ENCODE measurements at places on chromosomes 6 and 20.

DNA sequence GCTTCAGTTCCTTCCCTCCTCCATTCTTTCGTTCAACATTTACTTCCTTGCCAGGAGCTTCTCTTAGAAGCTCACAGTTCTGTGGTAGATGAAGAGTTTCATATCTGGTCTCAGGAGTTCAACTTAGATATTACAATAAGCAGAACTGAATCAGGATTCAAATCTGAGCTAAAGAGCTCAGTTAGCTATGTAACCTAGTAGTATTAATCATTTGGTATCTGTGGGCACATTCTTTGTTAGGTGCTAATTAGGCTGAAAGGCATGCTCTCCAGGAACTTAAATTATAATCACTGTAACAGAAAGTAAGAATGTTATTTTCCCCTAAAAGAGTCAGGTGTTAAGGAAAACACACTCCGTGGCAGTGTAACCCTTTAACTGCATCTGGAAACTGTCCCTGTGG, 8.4 kb downstream of the ZNF76 start:
- DNase-seq = no peak

DNA sequence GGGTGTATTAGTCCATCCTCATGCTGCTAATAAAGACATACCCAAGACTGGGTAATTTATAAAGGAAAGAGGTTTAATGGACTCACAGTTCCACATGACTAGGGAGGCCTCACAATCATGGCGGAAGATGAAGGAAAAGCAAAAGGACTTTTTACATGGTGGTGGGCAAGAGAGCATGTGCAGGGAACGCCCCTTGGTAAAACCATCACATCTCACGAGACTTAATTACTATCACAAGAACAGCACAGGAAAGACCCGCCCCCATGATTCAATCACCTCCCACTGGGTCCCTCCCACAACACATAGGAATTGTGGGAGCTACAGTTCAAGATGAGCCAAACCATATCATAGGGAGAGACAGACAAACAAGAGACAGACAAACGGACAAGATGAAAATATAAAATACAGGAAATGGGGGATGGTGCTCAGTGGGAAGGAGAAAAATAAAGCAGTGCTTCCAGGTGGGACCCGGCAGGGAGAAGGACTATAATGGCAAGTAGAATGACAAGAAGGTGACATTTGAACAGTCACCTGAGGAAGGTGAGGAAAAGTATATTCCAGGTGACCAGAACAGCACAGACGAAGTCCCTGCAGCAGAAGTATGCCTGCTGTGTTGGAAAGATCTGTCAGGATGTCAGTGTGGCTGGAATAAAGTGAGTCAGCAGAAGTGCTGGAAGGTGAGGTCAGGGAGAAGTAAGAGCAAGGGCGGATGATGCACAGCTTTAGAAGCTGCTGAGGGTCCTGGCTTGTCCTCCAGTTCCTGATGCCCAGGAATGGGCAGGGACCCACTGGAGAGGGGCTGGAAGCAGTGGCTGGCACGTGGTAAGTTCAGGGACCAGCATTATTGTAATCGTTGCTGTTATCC, 61.1 kb downstream of the SLC2A10 start:
- DNase-seq = no peak

GRCh38 chr20:41352106-41352505, 11.5 kb downstream of the LPIN3 start:
- no peak for DNase-seq

GRCh38 chr20:20410678-20411077, 42.8 kb downstream of the INSM1 start:
- no peak for DNase-seq

DNA sequence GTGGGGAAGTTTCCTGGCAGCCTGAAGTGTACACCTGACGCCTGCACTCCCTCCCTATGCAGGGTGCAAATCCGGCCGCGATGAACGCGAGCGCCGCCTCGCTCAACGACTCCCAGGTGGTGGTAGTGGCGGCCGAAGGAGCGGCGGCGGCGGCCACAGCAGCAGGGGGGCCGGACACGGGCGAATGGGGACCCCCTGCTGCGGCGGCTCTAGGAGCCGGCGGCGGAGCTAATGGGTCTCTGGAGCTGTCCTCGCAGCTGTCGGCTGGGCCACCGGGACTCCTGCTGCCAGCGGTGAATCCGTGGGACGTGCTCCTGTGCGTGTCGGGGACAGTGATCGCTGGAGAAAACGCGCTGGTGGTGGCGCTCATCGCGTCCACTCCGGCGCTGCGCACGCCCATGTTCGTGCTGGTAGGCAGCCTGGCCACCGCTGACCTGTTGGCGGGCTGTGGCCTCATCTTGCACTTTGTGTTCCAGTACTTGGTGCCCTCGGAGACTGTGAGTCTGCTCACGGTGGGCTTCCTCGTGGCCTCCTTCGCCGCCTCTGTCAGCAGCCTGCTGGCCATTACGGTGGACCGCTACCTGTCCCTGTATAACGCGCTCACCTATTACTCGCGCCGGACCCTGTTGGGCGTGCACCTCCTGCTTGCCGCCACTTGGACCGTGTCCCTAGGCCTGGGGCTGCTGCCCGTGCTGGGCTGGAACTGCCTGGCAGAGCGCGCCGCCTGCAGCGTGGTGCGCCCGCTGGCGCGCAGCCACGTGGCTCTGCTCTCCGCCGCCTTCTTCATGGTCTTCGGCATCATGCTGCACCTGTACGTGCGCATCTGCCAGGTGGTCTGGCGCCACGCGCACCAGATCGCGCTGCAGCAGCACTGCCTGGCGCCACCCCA, 1.2 kb downstream of the GPR6 start:
- no peak for DNase-seq

- no peak for DNase-seq
Observed at GRCh38 chr6:55388211-55388610, 60.9 kb downstream of the GFRAL start.

- DNase-seq = peak; percentile 20
Observed at GRCh38 chr20:13212750-13213149, 8.3 kb upstream of the ISM1 start.

DNA sequence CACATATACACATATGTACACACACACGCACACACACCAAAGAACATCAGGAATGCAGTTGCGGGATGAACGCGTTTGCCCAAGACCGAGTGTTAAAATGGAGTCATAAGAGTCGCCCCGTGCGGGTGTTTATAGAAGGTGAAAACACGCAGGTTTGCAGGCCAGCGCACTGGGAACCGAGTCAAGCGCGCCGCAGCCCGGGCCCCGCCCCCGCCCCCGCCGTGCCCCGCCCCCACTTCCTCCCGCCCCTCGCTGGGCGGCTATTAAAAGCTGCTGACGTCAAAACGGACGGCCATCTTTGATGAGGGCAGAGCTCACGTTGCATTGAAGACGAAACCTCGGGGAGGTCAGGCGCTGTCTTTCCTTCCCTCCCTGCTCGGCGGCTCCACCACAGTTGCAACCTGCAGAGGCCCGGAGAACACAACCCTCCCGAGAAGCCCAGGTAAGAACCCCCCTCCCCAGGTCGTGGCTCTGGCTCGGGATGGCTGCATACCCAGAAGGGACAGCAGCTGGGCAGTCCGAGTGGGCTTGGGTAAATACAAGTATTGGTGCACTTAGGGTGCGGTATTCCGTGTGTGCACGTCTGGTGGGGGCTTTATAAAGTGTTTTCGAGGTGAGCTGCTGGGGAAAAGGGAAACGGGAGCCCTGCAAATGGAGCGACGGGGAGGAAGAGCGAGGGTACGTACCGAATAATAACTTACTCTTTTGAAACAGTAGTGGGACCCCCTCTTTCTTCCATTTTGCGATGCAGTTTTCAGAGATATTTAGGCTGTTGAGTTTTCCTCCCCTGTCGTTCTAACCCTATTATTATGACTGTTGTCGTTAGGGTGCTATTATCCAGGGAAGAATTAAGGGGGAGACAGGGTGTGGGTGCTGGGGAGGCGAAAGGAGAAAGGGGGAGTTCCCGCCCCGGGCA, at the start of gene SNAP25:
SNAP25 (plus strand) TSS at position 295 of the 916 bp plus-strand sequence. CDS start 56,662 bp downstream, outside the sequence.
- peak; percentile 25 for DNase-seq

- DNase-seq = no peak
Observed at GRCh38 chr6:168985705-168986104, 267.9 kb downstream of the THBS2 start.

- DNase-seq = no peak
Observed at GRCh38 chr6:66421570-66421969, 714.5 kb upstream of the EYS start.

DNA sequence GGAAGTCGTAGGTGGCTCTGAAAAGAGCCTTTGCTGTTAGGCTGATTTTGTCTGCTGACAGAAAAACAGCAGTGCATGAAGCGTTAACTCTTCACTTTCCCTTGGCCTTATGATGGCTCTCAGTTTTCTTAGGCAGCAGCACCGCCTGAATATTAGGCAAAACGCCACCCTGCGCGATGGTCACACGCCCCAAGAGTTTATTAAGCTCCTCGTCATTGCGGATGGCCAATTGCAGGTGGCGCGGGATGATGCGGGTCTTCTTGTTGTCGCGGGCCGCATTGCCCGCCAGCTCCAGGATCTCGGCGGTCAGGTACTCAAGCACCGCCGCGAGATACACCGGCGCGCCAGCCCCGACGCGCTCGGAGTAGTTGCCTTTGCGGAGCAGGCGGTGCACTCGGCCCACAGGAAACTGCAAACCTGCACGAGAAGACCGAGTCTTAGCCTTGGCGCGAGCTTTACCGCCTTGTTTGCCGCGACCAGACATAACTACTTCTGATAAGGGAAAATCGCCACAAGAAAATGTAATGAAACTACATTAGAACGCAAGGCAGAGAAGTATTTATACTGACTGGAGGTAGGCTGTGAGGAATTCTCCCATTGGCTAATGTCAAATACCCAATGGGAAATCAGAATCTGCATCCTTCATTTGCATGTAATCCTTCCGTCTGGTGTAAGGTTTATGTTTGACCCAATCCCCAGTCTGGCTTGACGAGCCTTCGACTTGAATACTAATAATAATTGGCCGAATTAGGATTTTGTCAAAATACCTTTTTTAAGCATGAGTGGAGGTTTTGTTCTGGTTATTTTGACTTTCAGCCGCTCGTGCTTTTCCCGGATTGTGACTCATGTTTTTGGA, 53.9 kb upstream of the HFE start:
- DNase-seq = peak; percentile 71

GRCh38 chr20:49877386-49877921, 37.9 kb downstream of the SPATA2 start:
- no peak for DNase-seq

- DNase-seq = no peak
Observed at GRCh38 chr6:105739764-105740163, 336.9 kb upstream of the PREP start.

DNA sequence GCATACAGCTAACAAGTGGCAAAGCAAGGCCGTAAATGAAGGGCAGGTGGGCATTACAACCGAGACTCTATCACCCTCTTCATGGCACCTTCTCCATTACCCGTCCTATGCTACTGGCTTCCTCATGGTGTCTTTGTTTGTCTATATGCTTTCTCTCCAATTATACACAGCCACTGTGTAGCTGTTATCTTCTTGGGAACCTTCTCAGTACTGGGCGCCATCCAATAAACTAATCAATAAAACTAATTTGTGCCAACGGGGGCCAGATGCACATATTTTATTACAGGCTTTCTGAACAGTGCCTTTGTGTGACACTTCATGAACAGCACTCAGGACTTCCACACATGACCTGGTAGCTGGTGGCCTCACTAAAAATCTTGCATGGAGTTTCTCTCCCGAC, 149.8 kb upstream of the PCSK2 start:
- no peak for DNase-seq

GRCh38 chr20:34875642-34876405, 588 bp upstream of the ACSS2 start:
- peak; percentile 97 for DNase-seq

- DNase-seq = no peak
Observed at GRCh38 chr6:117558818-117559217, 43.5 kb downstream of the GOPC start.

GRCh38 chr6:170130201-170130621, 160.7 kb downstream of the DLL1 start:
- no peak for DNase-seq

DNA sequence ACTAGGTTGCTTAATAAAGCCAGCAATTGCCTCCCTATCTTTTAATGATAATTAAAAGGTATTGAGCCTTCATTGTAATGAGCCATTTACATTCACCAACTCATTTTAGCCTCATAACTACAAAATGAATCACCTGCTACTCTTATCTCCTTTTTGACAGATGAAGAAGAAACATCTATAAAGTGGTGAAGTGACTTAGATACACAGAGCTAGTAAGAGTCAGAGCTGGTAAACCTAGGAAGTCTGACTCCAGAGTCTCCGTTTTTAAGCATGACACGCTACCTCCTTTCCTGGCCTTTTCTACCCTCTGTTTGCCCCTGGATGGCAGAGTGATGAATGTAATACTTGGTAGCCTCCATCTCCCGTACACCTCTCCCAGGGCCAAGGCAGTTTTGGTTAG, 93.5 kb downstream of the SPTLC3 start:
- no peak for DNase-seq

- no peak for DNase-seq
Observed at GRCh38 chr6:48101290-48101689, 9.7 kb downstream of the PTCHD4 start.

GRCh38 chr6:36368921-36369865, 18.3 kb downstream of the ETV7 start:
- DNase-seq = no peak

DNA sequence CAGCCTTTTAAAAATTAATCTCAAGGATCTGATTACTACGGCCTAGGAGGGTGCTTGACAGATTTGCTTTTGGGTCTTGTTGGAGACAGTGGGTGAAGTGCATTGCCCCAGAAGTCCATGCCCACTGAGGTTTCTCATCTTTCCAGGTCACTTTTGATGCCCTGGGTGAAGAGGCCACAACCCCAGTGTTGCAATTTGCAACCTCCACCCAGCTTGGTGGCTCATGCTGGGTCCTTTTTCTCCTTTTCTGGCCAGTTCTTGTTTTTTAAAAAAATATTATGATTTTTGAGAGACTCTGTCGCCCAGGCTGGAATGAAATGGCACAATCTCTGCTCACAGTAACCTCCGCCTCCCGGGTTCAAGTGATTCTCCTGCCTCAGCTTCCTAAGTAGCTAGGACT, 9.4 kb downstream of the STX11 start:
- DNase-seq = no peak
